ENCODE measurements at places on chromosomes 11 and 22. TPM values are rescaled to one million over a fixed set of nuclear protein-coding genes. Genes with fewer than 3 reads are reported as not detected.
A peak's percentile ranks its signal among the peaks of the same experiment; 100 is the strongest.

PAMR1 gene
- polyA plus RNA-seq, result 1.8 TPM

ZNF280B gene
- polyA plus RNA-seq, result under 0.01 TPM

HORMAD2 gene
- not detected for polyA plus RNA-seq

SGSM1 gene
- 1.1 TPM for polyA plus RNA-seq

FAM83F gene
- polyA plus RNA-seq, result 19.5 TPM

MISFA gene
- polyA plus RNA-seq, result 0.44 TPM

POLR3H gene
- 7.2 TPM for polyA plus RNA-seq

BATF2 gene
- 14.4 TPM for polyA plus RNA-seq

FGF19 gene
- polyA plus RNA-seq, result not detected

KCNK4 gene
- not detected for polyA plus RNA-seq

ARAP1 gene
- polyA plus RNA-seq, result 31.9 TPM

TEF gene
- 14.4 TPM for polyA plus RNA-seq

DNA sequence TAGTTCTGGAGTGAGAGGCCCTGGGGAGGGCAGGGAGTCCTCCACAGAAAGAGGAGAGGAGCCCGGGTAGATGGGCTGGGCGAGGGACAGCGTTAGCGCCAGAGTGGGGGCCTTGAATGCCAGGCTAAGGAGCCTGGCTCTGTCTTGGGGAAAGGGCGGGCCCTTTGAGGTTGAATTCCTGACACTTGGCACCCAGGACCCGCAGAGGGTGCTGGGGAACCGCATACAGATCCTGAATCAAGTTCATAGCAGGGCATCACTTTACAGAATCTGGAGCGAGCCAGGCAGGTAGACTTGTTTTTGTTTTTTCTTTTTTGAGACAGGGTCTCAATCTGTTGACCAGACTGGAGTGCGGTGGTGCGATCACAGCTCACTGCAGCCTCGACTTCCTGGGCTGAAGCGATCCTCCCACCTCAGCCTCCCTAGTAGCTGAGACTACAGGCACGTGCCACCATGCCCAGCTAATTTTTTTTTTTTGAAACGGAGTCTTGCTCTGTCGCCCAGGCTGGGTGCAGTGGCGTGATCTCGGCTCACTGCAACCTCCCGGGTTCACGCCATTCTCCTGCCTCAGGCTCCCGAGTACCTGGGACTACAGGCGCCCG is 6.1 kb downstream of the CARNS1 start:
- no peak for DNase-seq

- DNase-seq, result no peak
Observed at GRCh38 chr11:60895687-60896086, 10.7 kb downstream of the PRPF19 start.

DNA sequence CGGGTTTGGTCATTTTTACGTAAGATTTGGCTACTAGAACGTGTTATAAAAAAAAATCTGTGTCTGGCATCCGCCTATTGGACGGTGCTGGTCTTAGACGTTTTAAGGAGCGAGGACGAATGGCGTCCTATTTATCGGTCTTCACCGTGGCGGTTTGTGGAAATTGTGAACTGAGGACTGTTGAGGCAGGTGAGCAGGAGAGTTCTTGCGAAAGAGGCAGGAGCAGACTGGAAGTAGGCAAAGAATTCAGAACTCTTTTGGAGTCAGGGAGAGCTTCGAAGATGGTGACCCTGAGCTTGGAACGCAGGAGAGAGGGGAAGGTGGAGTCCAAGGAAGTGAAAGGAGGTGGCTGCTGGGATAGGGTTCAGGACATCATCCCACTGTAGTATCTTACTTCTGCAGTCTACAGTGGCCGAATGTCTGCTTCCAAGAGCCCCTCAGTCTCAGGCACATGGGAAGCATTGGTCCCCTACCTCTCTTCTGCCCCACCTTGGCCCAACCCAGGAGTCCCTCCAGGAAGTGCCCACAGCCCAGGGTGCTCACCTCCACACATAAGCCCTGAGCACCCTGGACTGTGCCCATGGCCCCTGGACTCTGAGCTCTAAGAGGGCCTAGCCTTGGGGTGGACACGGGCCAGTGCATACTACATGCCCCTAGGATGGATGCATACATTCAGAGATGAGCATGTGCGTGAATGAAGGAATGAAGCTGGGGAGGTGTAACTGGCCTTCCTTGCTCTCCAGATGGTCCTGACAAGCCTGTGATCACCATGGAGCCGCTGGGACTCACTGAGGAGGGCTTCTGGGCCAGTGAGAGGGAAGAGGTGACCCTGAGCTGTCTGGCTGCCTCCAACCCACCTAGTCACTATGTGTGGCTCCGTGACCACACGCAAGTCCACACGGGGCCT is 3.7 kb downstream of the VSIG10L2 start:
- no peak for DNase-seq

DNA sequence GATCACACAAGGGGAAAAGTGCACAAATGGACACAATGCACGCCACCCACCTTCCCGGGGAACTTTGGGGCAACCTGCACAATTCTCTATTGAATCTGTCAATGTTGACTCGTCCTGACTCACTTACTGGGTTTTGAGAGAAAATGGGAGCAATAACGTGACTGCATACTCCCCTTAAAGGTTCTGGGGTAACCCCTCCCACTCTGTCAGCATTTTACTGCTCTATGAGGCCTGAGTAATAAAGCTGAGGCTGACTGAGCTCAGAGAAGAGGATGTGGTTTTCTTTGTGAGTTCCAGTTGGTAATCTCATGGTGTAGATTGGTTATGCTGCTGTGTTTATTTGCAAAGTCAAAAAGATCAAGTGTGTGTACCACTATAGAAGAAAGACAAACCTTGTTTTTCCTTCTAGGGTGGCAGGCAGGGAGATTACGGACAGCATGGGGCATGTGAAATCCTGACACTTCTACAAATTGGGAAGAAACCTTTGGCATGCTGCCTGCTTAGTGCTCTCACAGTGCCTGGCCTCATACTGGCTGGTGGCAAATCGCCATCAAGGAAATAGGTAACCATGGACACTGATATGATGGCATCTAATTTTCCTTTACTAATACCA is 16.1 kb upstream of the APOA1 start:
- DNase-seq, result no peak

GRCh38 chr22:20384865-20385264 is 9.1 kb upstream of the ZNF74 start:
- DNase-seq, result no peak

DNA sequence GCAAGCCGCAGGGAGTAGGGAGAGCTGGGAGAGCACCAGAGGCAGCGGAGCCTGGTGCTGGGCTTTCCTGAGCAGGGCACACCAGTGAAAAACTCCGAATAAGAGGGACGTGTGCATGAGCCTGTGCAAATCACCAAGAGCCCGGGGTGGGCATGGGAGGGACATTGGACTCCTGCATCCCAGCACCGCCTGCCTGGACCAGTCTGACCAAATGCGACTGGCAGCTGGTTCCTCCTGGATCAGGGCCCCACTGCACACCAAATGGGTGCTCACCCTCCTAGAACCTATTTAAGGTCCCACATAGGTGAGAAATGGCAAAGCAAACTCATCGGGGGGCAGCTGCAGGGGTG is 3.1 kb downstream of the PPM1F start:
- DNase-seq, result no peak

DNA sequence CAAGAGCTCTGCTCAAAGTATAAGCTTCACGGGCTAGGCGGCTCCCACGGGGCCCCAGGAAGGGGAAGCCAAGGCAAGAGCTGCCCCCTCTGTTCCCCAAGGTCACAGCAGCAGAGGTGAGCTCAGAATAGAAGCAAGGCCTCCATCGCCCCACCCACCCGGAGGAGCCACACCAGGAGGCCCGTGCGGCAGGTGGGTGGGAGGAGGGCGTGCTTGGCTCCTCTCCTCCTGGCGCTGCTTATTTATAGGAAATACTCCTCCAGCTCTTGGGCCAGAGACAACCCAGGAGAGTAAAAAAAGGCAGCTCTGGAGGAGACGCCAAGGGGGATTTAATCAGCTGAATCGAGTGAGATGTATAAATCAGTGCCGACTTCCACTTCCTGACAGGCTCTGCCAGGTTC is 87.8 kb downstream of the FEZ1 start:
- DNase-seq, result peak; percentile 48

GRCh38 chr11:95723361-95723942 is 66.1 kb downstream of the FAM76B start:
- no peak for DNase-seq

DNA sequence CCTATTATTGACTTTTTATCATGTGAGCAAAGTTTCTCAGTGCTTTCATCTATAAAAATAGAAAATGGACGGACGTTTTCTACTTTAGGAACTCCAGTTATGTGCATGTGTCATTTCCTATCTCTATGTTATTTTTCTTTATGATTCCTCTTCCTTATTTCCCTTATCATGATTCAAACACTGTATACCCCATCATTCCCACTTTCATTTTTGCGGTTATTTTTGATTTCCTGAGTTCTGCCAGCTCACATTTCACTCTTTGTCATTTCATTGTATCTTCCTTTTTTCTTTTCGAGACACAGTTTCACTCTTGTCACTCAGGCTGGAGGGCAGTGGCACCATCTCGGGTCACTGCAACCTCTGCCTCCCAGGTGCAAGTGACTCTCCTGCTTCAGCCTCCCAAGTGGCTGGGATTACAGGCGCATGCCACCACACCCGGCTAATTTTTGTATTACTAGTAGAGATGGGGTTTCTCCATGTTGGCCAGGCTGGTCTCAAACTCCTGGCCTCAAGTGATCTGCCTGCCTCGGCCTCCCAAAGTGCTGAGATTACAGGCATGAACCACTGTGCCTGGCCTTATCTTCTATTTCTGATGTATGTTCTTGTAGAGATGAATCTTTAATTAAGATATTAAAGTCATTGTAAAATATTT is 21.5 kb downstream of the C11orf58 start:
- DNase-seq, result no peak

- DNase-seq, result peak; percentile 84
Observed at GRCh38 chr11:65576232-65576866, 496 bp downstream of the EHBP1L1 start.

GRCh38 chr22:49765091-49765771 is 62.4 kb downstream of the BRD1 start:
- peak; percentile 47 for DNase-seq

DNA sequence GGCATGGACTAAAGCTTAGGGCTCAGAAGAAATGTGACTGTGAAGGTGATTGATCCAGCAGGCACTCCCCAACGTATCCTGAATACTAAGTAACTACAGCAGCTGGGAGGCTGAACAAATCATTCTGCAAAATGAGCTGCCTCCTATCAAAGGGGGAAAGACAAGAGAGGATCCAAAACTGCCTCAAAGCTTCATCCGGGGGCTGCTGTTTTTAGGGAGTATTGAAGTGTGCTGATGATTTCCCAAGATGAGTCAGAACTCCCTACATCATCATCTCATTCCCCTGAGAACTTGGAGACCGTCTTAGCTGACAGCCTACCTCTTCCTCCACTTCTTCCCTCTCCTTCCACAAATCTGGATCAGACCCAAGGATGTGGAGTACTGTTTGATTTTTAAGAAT is 108.4 kb upstream of the GRAMD1B start:
- no peak for DNase-seq

- DNase-seq, result peak; percentile 86
Observed at GRCh38 chr22:33921525-33922348, 1.5 kb upstream of the LARGE1 start.

GRCh38 chr22:49255154-49255553 is 572.5 kb downstream of the BRD1 start:
- no peak for DNase-seq

DNA sequence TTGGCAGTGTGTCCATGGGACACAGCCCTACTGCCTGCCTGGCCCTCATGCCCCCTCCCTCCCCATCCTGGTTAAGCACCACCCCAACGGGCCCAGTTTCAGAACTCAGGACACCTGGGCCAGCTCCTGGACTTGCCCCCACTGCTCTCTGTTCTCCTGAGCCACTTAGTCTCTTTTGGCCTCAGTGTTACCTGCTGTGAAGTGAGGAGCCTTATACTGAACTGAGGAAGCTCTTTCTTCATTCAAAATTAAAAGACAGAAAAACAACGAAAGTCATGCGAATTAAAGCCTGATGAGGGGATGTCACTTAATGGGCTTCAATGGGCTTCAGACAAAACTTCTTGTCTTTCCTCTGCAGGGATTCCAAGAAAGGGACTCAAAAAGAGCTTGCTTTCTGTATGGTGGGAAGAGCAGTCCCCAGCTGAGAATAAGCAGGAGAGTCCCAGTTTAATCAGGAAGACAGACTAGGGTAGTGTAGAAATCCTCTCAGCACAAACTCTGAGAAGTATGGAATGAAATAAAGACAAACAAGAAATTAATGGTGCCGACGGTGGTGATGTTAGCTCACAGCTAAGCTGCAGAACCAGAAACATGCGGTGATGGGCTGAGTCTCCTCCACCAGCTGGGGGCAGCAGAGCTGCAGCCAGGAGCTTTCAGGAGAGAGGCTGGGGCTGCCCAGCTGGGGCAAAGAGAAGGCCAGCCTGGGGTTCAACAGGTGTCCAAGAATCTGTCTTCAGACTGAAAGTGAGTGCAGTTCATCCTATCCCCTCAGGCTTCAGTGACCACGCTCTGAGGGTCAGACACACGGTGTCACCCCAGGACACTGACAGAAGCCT is 101.0 kb downstream of the GGTLC2 start:
- DNase-seq, result no peak

All from sigmoid colon (tissue), 7 donors.